ENCODE measurements at places on chromosomes 5 and 9.

DNA sequence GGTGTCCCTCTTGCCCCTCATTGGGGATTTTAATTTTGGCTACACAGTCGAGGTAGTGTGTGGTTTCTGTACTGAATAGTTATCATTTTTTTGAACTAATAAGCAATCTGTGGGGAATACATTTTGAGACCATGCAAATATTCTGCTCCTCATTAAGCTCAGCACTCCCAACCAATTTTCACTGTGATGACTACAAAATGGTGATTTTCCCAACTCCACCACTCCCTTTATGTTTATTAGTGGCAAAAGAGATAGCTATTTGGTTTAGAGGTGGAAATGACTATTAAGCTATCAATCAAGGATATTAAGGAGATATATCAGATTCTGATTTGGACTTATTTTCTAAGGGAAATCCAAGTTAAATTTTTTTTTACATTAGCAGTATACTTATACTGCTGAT, 62.9 kb downstream of the FOCAD start:
- DNase-seq = no peak

GRCh38 chr5:141757402-141757801, 75.4 kb upstream of the ARAP3 start:
- no peak for DNase-seq

DNA sequence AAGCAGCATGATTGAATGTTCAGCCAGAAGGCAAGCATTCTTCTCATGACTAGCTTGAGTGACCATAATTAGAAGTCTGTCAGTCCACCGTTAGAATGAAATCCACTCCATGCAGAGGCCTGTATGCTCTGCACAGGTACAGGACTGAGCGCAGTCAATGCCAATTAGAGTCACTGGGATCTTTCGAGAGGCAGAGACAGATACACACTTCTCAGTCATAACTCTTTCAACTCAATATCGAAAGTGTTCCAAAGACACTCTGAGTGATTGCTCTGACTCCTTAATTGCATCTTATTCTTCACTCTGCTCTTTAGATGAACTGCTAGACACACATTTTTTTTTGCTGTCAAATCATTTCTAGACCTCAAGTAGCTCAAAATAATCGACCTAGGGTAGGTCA, 203.6 kb downstream of the GABRB2 start:
- no peak for DNase-seq

- no peak for DNase-seq
Observed at GRCh38 chr5:5146530-5147160, 6.5 kb downstream of the ADAMTS16 start.

GRCh38 chr5:147234239-147234824, 494 bp upstream of the STK32A start:
- peak; percentile 49 for DNase-seq

GRCh38 chr9:23372703-23373102, 453.3 kb downstream of the ELAVL2 start:
- DNase-seq = no peak

DNA sequence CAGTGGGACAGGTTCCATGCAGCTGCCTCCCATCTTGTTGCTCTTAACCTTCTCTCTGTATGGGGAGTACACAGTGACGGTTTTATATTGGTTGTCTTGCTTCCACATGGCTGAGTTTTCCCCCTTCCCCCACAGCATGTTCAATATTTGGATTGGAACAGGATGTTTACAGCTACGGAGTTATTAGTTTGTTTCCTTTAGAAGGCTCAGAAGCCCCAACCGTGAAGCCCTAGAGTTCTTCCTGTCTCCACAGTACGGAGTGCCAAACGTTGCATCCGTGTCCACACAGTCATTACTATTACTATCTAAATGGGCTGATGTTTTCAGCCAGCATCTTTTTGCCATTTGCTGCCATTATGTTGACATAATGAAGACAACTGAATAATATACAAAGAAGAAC, 277.5 kb downstream of the MARCHF11 start:
- no peak for DNase-seq

DNA sequence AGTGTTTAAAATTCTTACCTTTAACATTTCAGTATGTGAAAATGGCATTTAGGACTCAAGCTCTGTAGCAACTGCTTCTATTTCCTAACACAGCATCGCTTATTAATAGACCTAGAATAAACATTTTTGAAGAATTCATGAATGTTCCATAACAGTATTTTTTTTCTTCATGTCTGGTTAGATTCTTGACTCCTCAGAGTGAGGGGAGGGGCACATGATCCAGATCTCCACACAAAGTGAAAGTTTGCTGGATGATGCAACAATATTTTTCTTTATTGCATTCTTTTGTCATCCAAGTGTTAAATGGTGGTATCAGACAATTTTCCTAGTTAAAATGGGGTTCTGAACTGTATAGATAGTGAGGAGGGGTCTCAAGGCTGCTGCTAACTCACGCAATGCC, 130.8 kb upstream of the MAN2A1 start:
- no peak for DNase-seq

- DNase-seq = no peak
Observed at GRCh38 chr5:10244342-10244944, 5.2 kb downstream of the ATPSCKMT start.

- DNase-seq = peak; percentile 36
Observed at GRCh38 chr5:179879003-179879689, 20.5 kb upstream of the MRNIP start.

DNA sequence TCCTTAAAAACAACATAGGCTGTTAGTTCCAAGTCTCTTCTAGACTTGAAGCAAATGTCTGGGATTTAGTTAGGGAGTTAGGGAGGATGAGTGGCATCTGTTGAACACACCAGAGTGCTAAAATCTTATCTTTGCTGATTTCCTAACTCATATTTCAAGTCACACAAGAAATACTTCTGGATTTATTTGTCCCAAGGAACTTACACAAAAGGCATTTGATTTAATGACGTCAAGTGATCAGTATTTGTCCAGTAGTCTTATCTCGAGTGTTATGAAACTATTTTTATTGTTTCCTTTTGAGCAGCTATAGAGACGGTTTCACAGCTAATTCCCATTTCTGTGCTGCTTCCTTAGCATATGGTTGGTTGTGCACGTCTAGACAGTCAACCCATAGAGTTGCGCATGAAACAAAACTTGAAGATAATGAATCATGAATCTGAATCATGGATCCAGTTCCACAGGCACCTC, 140.5 kb upstream of the TUT7 start:
- DNase-seq = no peak

GRCh38 chr5:148864113-148864841, 37.9 kb downstream of the ADRB2 start:
- DNase-seq = no peak

DNA sequence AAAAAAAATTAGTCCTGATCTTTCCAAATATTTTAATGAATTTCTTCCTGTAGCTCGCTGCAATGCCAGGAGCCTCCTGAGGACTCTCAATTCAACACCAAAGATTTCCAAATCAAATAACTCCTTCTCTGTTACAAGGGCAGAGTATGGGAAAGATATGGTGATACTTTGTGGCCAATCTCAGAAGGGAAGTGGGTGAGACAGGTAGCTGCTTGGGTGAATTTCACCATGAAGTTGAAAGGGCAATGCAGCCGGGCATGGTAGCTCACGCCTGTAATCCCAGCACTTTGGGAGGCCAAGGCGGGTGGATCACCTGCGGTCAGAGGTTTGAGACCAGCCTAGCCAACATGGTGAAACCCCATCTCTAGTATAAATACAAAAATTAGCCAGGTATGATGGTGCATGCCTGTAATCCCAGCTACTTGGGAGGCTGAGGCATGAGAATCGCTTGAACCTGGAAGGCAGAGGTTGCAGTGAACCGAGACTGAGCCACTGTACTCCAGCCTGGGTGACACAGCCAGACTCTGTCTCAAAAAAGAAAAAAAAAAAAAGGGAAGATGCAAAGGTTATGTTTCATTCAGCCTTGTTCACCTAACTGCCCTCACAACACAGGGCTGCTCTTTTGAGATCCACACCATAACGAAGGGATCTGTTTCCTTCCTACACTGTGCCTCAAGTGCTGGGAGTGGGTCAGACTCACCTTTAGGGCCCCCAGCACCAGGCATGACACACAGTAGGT, 58.6 kb downstream of the PTPN3 start:
- no peak for DNase-seq

DNA sequence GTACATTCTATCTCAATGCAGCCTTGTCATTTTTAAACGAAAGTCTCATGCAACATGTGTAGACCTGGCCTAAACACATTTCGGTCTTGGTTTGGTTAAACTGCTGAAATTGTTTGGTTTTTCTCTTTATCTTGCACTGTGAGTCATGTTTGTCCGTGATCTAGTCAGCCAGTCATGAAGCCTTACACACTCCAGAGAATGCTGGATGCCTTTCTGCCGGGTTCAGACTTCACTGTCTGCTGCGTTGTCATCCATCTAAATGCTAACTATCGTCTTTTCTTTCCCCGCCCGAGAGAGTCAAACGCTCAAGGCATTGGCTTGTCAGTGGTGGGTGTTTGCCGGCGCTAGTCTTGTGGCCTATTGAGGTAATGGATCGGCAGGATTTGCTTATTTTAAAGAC, 1194.6 kb upstream of the WWC1 start:
- DNase-seq = no peak

- no peak for DNase-seq
Observed at GRCh38 chr9:106878081-106878837, 15.3 kb downstream of the ZNF462 start.
